Activated T-cell treated with anti-CD3 and anti-CD28 coated beads for 1 hour (primary cell): ENCODE measurements at places on chromosomes 7 and 10.

GRCh38 chr10:113961182-113962031 lies 82.3 kb upstream of the ADRB1 start:
- peak; percentile 43 for DNase-seq

DNA sequence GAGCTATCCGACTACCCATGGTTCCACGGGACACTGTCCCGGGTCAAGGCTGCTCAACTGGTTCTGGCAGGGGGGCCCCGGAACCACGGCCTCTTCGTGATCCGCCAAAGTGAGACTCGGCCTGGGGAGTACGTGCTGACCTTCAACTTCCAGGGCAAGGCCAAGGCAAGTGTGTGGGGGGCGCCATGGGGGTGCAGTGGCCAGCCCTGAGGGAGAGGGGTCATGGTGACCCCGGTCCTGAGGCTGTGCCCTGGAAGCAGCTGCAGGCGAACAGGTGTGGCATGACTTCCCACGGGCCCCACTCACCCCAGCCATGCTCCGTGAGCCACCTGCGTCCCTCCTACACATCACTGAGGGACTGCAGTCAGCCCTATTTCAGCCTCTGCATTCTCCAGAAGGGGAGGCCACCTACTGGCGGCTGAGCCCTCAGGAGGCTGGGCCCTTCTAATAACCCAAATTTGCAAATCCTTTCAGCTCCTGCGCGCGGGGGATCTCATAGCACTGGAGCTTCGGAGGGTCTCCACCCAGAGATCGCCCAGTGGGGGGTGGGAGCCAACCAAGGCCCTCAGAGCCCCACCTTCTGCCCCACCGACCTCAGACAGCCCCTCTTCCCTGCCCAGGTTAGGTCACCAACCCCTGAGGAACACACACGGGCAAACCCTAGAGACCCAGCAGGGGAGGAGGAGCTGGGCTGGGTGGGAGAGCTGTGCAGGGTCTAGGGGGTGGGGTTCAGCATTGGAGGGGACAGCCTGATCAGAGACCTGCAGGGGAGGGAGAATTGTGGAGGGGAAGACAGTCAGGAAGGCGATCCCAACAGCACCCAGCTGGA lies 30.8 kb downstream of the SH2B2 start:
- no peak for DNase-seq

GRCh38 chr10:63267414-63268148 lies 134.5 kb downstream of the NRBF2 start:
- DNase-seq = no peak

GRCh38 chr10:5679606-5680005 lies 5.0 kb upstream of the TASOR2 start:
- no peak for DNase-seq

- no peak for DNase-seq
Measured at GRCh38 chr10:61987951-61988379, 86.5 kb downstream of the ARID5B start.

DNA sequence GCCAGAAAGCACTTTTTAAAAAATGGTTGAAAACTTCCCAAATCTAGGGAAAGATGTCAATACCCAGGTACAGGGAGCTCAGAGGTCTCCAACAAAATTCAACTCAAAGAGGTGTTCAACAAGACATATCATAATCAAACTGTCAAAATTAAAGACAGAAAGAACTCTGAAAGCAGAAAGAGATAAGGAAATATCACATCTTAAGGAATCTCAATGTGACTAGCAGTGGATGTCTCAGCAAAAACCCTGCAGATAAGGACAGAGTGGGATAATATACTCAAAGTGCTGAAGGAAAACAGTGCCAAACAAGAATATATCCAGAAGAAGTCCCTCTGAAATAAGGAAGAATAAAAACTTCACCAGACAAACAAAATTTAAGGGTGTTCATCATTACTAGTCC lies 13.0 kb upstream of the GSTK1 start:
- no peak for DNase-seq

- no peak for DNase-seq
Measured at GRCh38 chr10:17788646-17789045, 20.5 kb upstream of the MRC1 start.

DNA sequence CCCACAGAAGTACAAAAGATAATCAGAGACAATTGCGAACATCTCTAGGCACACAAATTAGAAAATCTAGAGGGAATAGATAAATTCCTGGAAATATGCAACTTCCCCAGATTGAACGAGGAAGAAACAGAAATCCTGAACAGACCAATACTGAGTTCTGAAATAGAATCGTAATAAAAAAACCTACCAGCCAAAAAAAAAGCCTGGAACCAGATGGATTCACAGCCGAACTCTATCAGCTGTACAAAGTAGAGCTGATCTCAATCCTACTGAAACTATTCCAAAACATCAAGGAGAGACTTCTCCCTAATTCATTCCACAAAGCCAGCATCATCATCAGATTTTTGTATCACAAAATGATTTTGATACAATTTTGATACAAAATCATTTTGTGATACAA lies 206.4 kb downstream of the REEP3 start:
- no peak for DNase-seq

DNA sequence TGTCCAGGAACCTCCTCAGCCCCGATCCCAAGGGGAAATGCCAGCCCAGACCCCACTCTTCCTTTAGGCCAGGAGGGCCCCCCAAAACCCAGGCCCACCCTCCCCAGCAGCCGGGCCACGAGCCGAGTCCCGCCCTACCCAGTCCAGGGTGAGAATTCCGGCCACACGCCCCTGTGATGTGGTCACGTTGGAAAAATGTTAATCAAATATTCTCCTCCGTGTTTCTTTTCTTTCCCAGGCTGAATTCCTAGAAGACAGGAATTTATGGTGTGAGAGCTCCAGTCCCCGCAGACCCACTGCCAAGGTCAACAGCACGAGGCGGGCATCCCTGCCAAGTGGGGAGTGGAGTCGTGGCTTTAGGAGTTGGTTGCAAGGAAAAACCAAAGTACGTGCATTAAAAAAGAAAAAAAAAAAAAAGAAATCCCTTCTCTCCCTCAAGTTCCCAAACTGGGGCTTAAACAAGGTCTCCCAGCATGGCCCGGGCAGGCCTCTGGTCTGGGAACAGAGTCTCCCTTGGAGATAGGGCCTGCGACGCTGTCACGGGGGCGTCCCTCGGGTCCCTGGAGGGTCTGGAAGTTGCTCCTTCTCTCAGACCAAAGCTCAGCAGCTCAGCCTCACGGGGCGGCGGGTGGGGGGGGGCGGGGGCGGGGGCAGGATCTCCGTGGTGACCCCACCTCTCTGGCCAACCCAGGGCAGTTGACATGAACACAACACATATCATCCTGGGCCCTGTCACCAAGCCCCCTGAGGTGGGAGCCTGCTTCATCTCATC lies 28.1 kb upstream of the ELN start:
- no peak for DNase-seq

GRCh38 chr10:124074501-124075109 lies 18.8 kb downstream of the CHST15 start:
- no peak for DNase-seq

DNA sequence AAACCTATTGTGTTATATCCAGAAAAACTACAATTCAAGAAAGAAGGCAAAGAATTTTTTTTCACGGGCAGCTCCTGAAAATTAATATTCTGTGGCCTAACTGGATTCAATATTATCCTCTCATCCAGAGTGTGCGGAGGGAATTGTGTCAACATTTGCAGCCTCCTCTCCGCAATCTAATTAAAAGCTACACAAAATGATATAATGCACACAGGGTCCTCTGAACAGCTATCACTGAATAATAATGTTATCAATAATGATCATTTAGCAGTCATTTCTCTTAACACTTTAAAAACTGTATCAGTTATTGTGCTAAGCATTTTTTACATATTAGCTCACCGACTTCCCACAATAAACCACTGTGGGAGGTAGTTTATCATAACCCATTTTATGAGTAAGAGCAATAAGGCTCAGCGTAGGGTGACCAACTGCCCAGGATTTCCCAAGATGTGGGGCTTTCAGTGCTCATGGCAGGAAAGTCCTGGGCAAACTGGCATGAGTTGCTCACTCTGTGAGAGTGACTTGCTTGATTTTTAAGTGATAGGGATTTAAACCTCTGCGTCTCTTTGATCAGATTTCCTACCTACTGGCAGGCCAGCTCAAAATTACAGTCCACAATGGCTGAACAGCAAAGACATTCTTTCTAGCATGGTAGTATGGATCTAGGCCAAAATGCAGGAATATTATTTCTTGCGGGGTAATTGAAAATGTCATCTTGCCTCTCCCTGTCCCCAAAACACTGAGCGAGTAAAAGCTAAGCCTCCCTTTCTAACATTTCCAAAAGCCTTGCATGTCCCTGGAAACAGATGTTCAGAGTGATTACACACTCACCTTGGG lies 65.7 kb downstream of the AOAH start:
- DNase-seq = no peak

- no peak for DNase-seq
Measured at GRCh38 chr10:78177491-78178185, 144.0 kb downstream of the RPS24 start.

DNA sequence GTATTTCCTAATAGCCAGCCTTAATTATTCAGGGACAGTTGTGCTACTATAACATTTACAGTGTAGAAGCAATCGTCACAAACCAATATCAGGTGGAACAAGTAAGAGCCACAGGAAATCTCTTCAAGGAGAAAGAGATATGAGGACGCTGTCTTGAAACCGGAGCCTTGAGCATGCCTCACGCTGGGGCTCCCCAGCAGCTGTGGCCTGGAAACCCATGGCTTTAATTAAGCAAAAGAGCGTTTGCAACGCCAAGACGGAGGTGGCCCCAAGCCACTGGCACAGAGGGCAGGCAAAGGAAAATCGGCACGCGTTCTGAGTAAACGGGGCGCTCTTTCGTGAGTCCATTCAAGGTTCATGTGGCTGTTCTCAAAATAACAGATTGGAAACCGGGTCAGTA lies 84.4 kb downstream of the C10orf90 start:
- DNase-seq = no peak

GRCh38 chr10:124560377-124561105 lies 98.9 kb downstream of the LHPP start:
- DNase-seq = no peak

- no peak for DNase-seq
Measured at GRCh38 chr7:55308186-55308929, 56.8 kb upstream of the LANCL2 start.

DNA sequence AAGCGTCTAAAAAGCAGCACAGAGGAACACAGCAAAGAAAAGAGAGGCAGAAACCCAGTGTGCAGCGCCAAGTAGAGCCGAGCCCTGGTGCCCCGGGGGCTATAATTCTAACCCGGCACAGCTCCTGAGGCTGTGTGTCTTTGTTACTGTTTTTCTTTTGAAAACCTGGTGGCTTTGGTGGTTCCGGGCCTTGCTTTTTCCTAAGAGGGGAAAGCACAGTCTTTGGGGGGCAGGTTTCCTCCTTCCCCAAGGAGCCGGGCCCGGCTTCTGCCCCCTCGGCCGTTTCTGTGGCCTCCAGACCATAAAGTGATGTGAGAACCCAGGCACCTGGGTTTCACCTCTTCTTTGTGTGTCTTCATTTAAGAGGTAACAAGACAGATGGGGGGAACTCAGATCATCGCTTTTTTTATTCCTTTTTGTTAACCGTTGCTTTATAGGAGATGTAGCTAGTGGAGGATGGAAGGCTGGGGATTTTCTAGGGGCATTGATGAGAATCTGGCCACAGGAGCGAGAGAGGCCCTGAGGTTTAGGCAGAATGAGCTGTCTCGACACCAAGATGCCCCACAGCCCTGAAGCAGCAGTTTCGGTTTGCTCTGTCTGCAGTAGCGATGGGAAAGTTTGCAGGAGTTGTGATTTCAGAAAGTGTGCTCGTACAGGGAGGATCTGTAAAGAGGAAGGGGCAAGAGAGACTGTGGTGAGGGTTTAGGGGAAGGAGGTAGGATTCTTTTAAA lies 367.8 kb upstream of the GALNT17 start:
- no peak for DNase-seq

DNA sequence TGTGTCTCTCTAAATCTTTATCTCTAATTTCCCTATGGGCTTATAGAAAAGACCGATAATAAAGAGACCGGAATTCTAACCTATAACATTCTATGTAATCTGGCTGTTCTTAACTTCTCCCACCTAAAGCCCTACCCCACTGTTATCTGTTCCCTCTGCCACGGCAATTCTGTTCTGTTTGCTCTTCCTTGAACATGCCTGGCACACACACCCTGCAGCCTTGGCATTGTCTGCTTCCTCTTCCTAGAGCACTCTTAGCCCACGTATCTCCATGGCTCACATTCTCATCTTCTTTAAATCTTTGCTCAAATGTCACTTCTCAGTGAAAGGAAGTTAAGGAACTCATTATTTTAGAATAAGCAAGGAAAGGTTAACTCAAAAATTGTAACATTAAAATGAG lies 309.2 kb downstream of the GPR158 start:
- DNase-seq = no peak

DNA sequence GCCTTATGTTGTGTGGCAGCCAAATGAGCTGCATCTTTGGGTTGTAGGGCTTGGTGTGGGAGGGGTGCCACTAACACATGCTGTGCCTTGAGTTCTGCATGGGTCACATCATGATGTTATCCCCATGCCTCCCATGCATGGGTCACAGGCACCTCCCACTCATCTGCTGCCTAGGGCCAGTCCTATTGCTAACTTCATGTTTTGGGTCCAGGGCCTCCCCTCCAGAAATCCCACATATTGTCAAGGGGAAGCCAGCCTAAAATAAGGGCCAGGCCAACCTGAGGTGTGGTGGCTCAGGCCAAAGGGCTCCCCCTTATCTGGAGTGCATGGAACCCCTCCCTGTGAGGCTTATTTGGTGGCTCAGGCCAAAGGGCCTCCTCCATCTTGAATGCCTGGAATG lies 299.0 kb downstream of the RPS24 start:
- no peak for DNase-seq

- DNase-seq = no peak
Measured at GRCh38 chr10:76395251-76395650, 963.8 kb downstream of the LRMDA start.

DNA sequence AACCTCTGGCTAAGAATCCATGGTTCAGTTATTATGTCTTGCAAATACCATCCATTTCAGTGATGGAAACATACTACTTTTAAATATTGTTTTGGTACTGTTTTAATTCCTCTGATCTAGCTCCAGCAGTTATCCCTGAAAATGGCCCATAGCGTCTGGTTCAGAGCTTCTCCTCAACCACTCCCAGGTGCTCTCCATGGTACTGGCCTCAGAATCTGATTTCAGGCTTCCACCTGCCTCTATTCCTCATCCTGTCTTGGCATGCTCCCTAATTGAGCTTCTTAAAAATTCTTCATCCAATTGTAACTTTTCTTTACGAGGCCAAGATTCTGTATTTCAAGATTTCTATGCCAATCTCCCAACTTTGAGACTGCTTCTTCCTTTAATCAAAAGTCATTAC lies 236.3 kb downstream of the HTR7 start:
- DNase-seq = no peak
